CMK (cell line): ENCODE measurements at places on chromosomes 5 and 9.

DNA sequence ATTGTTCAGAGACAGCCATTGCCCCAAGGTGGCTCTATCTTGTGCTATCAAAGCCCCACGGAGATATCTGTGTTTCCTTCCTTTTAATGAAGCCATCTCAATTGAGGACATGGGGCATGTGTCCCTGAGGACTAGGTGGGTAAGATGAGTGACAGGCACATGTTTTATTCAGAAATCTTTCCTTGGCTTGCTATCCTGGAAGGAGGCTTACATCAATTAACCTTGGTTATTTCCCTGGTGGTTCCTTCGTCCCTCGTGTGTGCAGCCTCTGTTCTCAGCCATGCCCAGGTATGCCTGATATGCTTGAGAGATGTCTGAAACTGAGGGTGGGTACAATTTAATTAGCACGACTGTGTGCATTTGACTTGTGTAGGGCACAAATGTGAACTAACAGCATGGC lies 102.2 kb upstream of the TUT7 start:
- no peak for DNase-seq

- DNase-seq = no peak
Observed at GRCh38 chr9:98974106-98974505, 30.4 kb downstream of the COL15A1 start.

GRCh38 chr5:9358961-9359685 lies 186.8 kb downstream of the SEMA5A start:
- DNase-seq = no peak

- no peak for DNase-seq
Observed at GRCh38 chr5:96008987-96009647, 47.5 kb upstream of the ELL2 start.

GRCh38 chr9:85904975-85905374 lies 36.0 kb upstream of the NAA35 start:
- no peak for DNase-seq

- DNase-seq = no peak
Observed at GRCh38 chr9:104743376-104743985, 4.0 kb upstream of the NIPSNAP3A start.

DNA sequence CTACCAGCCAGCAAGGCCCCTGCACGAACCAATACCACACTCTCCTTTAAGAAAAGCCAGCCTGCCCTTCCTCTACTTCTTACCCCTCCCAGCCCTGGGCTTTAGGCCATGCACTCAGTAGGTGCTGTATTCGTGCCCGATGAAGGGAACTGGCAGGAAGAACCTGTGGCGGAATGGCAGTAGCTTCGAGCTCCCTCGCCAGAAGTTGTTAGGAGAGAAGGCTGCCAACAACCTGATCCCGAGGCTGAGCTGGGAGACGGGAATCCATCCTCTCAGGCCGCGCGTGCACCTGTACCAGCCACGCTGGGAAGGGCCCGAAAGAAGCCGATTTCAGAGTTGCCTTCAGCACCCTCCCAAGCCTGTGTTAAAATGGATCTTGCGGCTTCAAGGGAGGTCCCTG lies 45.3 kb upstream of the AKNA start:
- no peak for DNase-seq

GRCh38 chr5:169494383-169494935 lies 89.1 kb upstream of the SPDL1 start:
- DNase-seq = no peak

DNA sequence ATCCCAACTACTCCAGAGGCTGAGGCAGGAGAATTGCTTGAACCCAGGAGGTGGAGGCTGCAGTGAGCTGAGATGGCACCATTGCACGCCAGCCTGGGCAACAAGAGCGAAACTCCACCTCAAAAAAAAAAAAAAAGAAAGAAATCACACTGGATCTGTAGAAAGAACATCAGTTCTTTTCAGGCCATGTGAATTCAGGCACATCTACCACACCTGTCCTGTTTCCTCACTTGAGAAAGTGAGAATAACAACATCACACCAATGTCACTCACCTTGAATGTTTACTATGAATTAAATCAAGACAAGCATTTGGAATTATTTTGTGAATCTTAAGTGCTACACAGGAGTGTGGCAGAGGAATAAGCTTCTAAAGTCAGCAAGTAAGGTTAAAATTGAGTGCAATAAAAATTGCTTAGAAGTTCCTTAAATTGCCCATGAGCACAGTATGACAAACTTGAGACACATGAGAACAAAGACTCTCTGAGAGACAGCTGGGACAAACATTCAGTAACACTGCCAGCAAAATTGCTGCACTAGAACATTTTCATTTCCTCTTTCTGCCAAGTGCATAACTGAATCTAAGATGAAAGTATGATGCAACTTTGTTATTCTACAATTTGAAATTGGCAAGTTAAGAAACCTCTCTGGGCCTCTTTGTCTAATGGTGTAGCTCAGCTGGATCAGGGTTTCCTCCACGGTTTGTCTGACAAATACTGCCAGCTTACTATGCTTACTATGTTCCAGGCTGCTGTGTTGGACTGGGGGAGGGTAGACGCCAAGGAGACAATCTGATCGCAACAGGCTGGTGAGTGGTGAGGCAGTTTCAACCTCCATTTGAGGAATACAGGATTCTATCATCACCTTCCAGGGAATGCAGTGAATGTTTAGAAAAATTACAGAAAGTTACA lies 1.9 kb upstream of the RIC1 start:
- DNase-seq = no peak

- no peak for DNase-seq
Observed at GRCh38 chr5:168378741-168379140, 87.3 kb downstream of the WWC1 start.

DNA sequence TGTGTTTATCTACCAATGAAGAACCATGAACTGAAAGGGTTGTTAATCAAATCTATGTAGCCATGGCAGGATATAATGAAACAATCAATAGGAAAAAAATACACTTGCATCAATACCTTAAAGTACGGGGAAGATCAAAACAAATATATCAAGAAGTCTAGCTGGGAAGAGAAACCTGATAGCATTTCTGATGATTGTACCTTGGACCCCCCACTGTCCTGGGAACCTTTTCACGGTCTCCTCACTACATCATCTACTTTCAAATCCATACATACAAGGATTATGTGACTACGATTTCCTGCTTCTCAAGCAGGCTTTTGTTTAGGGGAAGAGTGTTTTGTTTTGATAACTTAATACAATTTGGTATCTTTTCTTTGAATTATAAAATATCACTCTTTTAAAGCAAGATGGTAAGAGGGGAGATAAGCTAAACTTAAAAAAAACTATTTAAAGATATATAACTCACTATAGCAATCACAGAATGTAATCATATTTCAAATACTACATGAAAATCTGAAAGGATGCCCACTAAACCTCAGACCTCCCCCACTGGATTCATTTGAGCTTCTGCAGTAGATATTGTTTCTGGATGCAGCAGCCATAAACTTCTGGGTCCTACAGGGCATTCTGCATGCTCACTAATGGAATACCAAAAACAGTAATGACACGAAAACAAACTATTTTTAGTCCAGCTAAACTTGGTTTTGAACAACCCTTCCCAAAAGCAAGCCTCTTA lies 8.0 kb downstream of the EBF1 start:
- DNase-seq = no peak

DNA sequence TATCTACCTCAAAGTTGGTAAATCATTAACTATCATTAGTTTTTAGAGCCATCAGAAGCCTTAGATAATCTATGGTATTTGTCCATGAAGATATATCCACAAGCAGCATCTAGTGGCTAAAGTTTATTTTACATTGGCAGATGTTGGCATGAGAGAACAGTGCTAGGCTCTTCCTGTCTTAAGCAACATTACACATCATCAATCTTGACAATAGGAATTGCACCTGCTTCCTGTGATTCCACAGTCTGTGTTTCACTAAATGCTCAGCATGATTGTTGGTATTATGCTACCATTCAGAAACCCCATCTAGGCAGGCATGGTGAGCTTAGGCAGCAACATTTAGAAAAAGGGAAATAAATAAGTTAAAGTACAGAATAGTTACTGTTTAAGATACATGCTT lies 246.6 kb downstream of the SLCO4C1 start:
- no peak for DNase-seq

GRCh38 chr9:87464110-87464991 lies 33.3 kb upstream of the DAPK1 start:
- DNase-seq = no peak

DNA sequence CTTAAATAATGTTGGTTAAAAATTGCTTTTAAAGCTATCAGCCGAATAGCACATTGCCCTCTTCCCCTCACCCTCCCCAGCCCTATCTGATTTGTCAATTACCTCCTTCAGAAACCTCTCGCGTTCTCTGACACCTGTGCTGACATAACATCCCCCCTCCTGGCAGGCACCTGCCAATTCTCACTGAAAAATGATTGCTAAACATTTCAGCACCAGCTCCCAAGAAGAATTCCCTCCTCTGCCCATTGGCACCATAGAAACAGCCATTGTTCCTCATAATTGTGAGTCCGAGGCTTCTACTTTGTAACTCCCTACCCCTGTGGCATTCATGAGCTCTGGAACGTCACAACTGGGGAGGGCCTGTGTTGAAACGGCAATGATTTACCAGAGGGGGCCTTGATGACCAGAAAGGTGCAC lies 20.2 kb downstream of the CDH6 start:
- no peak for DNase-seq

DNA sequence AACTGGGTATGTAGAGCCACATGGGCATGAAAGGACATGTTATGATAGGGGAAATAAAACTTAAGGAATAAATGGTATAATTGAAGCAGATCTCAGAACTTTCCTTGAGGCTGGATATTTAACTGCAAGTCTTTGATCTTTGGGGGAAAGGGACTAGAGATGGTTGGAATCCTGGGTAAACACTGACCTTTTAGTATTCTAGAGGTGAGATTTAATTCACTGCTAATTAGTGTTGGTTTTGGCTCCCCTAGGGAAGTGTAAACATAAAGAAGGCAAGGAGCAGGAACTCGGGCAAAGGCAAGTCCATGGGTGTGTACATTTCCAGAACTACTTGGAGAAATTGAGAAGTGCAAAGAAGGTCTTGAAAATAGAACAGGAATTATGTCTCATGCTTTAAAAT lies 16.6 kb downstream of the NIM1K start:
- DNase-seq = no peak

DNA sequence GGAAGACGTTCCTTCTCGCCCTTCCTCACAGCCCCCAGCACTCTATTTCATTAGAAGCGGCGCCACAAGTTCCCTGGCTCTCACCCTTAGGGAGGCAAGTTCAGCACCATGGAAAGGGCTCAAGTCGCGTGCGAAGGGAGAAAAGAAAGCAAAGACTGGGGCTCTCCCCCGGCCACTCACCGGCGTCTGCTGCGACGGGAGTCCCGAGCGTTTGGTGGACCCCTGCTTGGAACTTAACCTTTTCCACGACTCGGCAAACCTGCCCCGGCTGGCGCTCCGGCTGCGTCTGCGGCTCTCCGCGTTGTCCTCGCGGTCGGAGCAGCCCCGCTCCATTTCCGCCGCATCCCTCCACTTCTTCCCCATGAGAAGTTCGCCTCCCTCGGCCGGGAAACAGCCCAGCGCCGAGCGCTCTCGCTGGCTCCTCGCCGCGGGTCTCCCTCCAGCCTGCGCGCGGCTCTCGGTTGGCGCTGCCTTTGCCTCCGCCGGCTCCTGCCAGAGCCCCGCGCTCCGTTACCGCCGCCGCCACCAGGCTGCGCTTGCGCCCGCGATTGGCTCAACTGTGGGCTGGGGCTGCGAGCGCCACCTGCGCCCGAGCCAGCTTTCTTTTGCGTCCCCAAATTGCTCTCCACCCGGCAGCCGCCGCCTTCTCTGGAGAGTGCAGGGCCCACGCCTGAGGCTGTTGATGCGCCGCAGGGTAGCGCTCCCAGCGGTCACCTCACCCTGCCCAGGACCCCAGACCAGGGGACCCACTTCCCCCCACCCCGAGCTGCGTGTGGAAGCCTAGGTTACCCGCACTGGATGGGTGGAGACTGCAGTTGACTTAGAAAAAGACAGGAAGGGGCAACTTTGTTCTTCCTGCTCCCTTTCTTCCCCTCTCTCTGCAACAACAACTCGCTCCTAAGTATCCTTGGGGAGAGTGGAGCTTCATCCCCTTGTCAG lies 321.6 kb downstream of the CEMIP2 start:
- DNase-seq = no peak

DNA sequence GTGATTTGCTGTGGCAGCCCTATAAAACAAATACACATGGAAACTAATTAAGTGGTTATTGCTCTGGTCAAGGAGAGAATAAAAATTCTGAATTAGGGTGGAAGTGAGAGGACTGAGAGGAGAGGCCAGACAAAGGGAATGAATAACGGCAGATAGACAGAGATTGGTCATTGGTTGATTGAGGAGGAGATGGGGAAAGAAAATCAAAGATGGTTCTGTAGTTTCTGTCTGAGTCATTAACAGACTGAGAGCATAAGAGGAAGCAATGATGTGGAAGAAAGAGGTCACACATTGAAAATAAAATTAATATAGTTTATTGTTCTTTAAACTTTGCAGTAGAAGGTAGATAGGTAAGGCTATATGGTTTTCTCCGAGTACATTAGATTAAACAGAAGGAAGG lies 469.8 kb downstream of the ACTL7B start:
- DNase-seq = no peak

DNA sequence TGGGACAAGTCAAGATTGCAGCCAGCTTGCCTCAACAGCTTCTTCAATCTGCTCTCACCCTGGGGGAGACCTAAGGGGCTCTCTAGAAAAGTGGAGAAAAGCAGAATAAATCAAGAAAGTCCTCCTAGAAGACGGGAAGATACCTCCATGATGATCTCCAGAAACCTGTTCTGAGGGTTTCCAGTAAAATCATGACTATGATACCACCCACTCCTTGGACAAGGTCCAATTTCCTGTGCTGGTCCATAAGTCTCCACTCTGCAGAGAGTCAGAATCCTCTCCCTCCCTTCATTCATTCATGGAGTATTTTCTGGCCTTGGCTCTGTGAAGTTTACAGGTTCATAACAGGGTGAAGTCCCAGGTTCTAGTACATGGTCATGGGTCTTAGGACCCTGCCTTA lies 168.6 kb downstream of the SLC12A2 start:
- no peak for DNase-seq

DNA sequence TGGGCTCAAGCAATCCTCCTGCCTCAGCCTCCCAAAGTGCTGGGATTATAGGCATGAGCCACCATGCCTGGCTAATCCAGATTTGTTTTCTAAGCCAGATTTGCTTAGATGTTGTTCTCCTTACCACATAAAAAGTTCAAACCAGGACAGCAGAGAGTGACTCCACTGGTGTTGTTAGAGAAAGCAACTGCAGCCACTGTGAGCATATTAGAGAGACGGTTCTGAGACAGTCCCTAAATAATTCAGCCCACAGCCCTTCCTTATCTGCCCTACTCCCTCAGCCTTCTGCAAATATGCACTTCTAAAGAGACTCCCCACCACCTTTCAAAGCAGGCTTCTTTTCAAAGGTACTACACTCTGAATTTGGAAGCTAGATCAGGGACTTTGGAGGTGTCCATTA lies 96.1 kb downstream of the DRD1 start:
- no peak for DNase-seq
